ENCODE measurements at places on chromosomes 4 and X.

DNA sequence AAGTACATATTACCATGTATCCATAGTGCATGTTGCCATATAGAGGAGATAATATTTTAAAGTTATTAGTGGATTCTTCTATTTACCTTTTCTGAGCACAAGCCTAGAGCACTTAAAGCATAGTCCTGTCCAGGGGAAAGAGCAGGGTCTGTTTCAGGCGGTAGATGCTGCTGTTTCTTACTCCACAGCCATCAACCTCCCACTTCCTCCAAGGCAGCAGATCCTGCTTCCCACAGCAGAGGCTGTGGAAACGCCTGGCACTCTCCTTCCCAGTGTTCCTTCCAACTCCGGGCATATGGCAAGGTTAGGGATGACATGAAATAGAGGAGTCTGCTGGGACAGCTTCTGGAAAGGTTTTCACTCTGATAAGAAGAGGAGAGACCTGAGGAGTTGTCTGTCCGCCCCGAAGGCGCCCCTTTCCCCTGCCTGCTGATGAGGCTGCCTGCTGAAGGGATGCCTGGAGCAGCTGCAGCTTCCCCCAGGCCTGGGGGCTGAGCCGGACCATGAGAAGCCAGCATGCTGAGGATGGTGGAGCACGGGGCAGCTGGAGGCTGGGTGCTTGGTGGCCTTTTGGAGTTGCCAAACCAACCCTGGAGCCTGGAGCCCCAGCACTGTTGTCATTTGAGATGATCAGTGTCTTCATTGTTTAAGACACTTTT is 43.9 kb upstream of the SLC25A4 start:
- peaks cover 14% of the 10 kb centered on the region for H3K27me3 ChIP-seq
- H3K36me3 ChIP-seq, result no peaks in the 10 kb centered on the region
- no peak for DNase-seq
- no peak overlapping the region for H3K27ac ChIP-seq
- no peak overlapping the region for H3K4me3 ChIP-seq
- H3K4me1 ChIP-seq, result no peaks in the 10 kb centered on the region

- H3K27me3 ChIP-seq, result no peaks in the 10 kb centered on the region
- H3K27ac ChIP-seq, result no peak within 1 kb of the TSS
- H3K4me1 ChIP-seq, result peaks cover 7% of the 10 kb centered on the region
- H3K4me3 ChIP-seq, result peak within 1 kb of the TSS; percentile 46
- peak; percentile 72 for DNase-seq
Observed at GRCh38 chrX:102515975-102516941, at the start of gene TMSB15A. TSS of gene TMSB15A (minus strand) at chrX:102516739.

DNA sequence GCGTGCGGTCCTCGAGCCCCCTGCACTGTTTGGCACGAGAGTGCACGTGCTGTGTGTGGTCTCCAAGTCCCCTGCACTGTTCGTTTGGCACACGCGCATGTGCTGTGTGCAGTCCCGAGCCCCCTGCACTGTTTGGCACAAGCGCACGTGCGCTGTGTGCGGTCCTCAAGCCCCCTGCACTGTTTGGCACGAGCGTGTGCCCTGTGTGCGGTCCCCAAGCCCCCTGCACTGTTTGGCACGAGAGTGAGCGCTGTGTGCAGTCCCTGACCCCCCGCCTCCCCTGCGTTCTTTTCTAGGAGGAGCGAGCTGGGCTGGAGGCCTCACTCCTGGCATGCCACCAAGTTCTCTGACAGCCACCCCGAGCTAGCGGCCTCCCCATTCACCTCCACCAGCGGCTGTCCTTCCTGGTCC is 76.5 kb upstream of the CLDN34 start:
- DNase-seq, result no peak
- H3K4me3 ChIP-seq, result no peak overlapping the region
- no peaks in the 10 kb centered on the region for H3K36me3 ChIP-seq
- no peaks in the 10 kb centered on the region for H3K27me3 ChIP-seq
- no peak overlapping the region for H3K27ac ChIP-seq

DNA sequence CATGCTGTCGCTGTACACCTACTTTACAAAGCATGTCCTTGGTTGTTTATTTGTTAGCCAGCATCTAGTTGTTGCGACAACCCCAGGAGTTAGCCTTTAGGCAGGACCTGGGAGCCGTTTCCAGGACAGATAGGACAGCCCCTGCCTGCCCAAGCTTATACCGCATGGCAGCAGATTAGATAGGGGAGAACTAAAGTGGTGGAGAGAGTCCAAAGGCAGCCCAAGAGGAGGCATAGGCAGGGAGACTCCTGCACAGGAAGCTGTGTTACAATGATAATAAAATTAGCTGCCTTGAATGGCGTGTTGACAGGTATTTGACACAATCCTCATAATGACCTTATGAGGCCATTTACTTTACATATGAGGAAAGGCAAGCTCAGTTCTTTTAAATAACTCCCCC is 13.0 kb downstream of the NSDHL start:
- no peak overlapping the region for H3K4me3 ChIP-seq
- H3K36me3 ChIP-seq, result peaks cover 4% of the 10 kb centered on the region
- H3K4me1 ChIP-seq, result no peaks in the 10 kb centered on the region
- no peaks in the 10 kb centered on the region for H3K27me3 ChIP-seq

DNA sequence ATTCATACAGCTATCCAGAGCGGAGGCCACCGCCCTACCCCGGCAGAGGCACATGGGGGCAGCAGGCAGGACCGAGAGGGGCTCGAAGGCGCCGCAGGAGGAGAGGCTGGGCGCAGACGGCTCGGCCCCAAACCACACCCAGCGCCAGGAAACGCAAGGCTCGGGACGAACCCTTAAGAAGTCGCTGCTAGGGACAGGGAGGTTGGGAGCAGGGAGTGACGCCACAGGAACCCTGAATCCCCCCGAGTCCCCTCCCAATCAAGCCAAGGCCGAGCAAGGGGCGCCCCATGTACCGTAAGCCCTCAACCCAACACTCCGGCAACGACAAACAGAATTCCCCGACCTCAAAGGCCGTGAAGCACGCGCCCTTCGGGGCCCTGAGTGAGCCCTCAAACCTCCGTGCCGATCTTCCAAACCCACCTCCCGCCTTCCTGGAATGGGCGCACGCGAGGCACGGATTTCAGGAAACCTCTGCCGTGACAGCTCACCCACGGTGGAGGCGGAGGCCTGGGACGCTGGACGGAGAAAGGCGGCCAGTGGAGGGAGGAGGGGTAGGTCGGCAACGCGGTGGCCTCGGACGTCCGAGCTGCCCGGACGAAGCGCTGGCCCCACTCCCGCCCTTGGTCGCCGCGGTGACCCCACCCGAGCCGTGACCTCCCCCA is 1.8 kb downstream of the ZFYVE28 start:
- H3K27ac ChIP-seq, result peak overlapping the region; percentile 65
- no peaks in the 10 kb centered on the region for H3K36me3 ChIP-seq
- H3K4me1 ChIP-seq, result peaks cover 57% of the 10 kb centered on the region
- DNase-seq, result no peak
- peaks cover 23% of the 10 kb centered on the region for H3K27me3 ChIP-seq

DNA sequence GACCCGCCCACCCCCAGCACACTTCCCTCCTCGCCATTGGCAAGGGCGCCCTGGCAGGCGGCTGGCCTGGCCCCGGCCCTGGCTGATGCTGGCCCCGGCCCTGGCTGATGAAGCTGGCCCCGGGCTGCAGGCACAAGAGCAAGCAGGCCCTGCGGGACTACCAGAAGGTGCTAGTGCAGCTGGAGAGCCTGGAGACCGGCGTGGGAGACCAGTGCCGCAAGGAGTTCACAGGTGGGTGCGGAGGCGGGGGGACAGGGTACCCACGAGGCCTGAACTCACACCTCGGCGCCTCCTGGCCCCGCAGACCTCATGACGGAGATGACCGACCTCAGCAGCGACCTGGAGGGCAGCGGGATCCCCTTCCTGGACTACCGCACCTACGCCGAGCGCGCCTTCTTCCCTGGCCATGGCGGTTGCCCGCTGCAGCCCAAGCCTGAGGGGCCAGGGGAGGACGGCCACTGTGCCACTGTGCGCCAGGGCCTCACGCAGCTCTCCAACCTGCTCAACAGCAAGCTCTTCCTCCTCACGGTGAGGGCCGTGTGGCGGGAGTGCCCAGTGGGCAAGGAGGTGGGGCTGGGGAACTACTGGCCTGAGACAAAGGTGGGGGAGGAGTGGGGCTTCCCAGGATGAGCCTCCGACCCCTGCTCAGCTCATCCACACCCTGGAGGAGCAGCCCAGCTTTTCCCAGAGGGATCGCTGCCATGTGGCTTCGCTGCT is 6.1 kb upstream of the SRPK3 start:
- H3K27ac ChIP-seq, result no peak overlapping the region
- H3K27me3 ChIP-seq, result no peaks in the 10 kb centered on the region
- no peak for DNase-seq
- H3K4me1 ChIP-seq, result peaks cover 4% of the 10 kb centered on the region
- H3K36me3 ChIP-seq, result no peaks in the 10 kb centered on the region

GRCh38 chrX:134758652-134759051 is 100.4 kb upstream of the PLAC1 start:
- no peaks in the 10 kb centered on the region for H3K36me3 ChIP-seq
- no peak overlapping the region for H3K27ac ChIP-seq
- no peak for DNase-seq
- H3K4me1 ChIP-seq, result no peaks in the 10 kb centered on the region

DNA sequence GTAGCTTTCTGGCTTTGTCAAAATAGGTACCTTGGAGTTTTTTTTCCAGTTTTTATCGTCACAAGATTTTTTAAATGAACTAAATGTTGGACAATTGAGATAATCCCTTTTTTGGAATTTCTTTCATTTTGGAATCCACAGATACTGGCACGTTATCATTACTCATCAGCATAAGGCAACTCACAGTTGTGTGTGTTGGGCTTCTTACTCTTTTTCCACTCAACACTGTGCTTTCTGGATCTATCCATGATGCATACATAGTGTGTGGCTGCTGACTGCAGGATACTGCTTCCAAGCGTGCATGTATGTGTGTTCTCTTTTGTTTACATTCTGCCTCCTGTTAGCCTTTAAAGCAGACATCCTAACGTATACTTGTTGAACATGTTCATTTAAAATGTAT is 113.5 kb upstream of the FAM9A start:
- DNase-seq, result no peak
- H3K27me3 ChIP-seq, result peaks cover 3% of the 10 kb centered on the region
- no peak overlapping the region for H3K4me3 ChIP-seq
- H3K36me3 ChIP-seq, result no peaks in the 10 kb centered on the region
- H3K4me1 ChIP-seq, result no peaks in the 10 kb centered on the region

DNA sequence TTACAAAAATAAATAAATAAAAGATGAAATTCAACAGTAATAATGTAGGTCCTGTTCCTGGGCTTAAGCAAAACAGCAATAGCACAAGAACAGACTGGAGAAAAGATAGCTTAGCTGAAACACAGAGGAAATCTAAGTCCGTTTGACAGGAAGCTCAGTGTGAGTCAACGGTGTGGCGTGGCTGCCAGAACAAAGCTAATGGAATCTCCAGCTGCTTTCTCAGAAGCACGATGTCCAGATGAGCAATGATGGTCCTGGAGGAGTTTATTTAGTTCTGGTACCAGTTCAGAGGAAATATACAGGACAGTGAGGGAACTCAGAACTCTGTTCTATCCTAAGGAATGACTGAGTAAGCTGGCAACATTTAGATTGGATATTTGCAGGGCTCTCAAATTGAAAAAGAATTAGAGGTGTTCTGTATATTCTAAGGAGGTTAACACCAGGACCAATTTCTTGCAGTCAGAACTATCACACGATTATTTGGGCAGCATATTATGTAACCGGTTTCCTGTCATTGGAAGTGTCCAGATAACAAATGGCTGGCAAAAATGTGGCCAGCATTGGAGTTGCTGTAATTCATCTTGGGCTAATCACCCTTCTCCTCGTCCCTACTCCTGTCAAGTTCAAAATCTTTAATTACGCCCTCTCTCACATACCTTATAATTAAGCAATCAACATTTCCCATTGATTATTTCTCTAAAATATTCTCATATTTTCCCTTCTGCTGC is 12.7 kb downstream of the GAB3 start:
- peaks cover 24% of the 10 kb centered on the region for H3K4me1 ChIP-seq
- no peak for DNase-seq
- H3K27me3 ChIP-seq, result no peaks in the 10 kb centered on the region
- H3K36me3 ChIP-seq, result no peaks in the 10 kb centered on the region
- H3K4me3 ChIP-seq, result no peak overlapping the region

DNA sequence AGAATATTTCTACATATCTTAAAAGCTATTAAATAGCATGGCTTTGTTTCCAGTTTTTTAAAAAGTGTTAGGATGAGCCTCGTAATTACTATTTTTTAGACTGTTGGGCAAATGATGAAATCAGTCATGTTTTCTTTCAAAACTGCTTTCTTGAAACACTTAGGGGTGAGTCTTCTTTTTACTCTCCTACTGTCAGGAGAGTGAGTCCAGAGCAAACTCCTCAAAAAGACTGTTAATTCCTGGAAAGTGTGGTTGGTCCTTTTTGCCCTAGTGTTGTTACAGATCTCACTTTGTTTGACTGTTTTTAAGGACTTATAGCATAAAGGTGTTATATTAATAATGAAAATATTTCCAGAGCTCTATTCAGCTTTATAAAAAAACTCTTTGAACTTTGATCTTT is 6.3 kb downstream of the GSTCD start:
- no peak overlapping the region for H3K4me3 ChIP-seq
- H3K27me3 ChIP-seq, result no peaks in the 10 kb centered on the region
- DNase-seq, result no peak
- no peak overlapping the region for H3K27ac ChIP-seq
- H3K4me1 ChIP-seq, result peaks cover 14% of the 10 kb centered on the region
- peaks cover 9% of the 10 kb centered on the region for H3K36me3 ChIP-seq

Measured in suprapubic skin (tissue), 4 donors.